ENCODE measurements at places on chromosomes 13 and 19. TPM values are rescaled to one million over a fixed set of nuclear protein-coding genes. Genes with fewer than 3 reads are reported as not detected.

Gene ZNF575
- 0.41 TPM for total RNA-seq

Gene ZMYM5
- 32.8 TPM for total RNA-seq

Gene ZNF536
- total RNA-seq = 8.3 TPM

Gene KIR3DL1
- not detected for total RNA-seq

Gene NLRP7
- not detected for total RNA-seq

Gene KLC3
- total RNA-seq = 13.7 TPM

Gene CEACAM4
- total RNA-seq = not detected

Gene PNMA8B
- total RNA-seq = 2.6 TPM

Gene SRRM5
- total RNA-seq = not detected

Gene KLK4
- total RNA-seq = not detected

Gene MKNK2
- 115 TPM for total RNA-seq

Gene CYP2F1
- total RNA-seq = 3.1 TPM

Gene SIAH3
- 0.10 TPM for total RNA-seq

Gene DNAAF3
- 0.51 TPM for total RNA-seq

Gene EFNB2
- 33.1 TPM for total RNA-seq

Gene CCDC194
- total RNA-seq = not detected

Gene EMP3
- 27.2 TPM for total RNA-seq

Gene PMIS2
- not detected for total RNA-seq

Gene VSTM2B
- total RNA-seq = not detected

Gene RDH8
- total RNA-seq = not detected

Gene GPR4
- total RNA-seq = 0.31 TPM

Gene SIGLECL1
- not detected for total RNA-seq

Data from tongue (tissue), 3 donors.